Activated T-helper 2 cell treated with anti-CD3 and anti-CD28 coated beads, Interferon-gamma antibody, Interleukin-2, Interleukin-4, amounts not matched to agents 10 μg/mL and 5 μg/mL and 100 μg/mL, durations not matched to agents 14 hours and 24 hours and 36 hours (primary cell): ENCODE measurements at places on chromosomes 7 and 10.

- DNase-seq: no peak
Measured at GRCh38 chr7:47508389-47509380, 73.2 kb downstream of the TNS3 start.

DNA sequence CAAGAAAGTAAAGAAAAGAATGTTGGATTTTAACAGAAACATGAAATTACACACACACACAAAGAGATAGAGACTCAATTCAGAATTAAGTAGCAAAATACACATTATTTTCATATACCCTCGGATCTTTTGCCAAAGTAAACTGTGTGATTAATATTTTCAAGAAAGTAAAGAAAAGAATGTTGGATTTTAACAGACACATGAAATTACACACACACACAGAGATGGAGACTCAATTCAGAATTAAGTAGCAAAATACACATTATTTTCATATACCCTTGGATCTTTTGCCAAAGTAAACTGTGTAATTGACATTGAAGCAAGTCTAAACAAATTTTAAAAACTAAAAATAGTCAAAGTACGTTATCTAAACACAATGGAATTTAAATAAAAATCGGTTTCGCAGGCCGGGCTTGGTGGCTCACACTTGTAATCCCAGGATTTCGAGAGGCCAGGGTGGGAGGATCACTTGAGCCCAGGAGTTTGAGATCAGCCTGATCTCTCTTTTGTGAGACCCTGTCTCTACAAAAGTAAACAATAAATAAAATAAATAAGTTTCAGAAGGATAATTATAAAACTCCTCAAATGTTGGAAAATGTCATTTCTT is 337.3 kb upstream of the MAGI2 start:
- DNase-seq: no peak

GRCh38 chr7:11706666-11707605 is 125.1 kb downstream of the THSD7A start:
- DNase-seq: no peak

- DNase-seq: no peak
Measured at GRCh38 chr7:42614636-42615035, 297.2 kb downstream of the C7orf25 start.

DNA sequence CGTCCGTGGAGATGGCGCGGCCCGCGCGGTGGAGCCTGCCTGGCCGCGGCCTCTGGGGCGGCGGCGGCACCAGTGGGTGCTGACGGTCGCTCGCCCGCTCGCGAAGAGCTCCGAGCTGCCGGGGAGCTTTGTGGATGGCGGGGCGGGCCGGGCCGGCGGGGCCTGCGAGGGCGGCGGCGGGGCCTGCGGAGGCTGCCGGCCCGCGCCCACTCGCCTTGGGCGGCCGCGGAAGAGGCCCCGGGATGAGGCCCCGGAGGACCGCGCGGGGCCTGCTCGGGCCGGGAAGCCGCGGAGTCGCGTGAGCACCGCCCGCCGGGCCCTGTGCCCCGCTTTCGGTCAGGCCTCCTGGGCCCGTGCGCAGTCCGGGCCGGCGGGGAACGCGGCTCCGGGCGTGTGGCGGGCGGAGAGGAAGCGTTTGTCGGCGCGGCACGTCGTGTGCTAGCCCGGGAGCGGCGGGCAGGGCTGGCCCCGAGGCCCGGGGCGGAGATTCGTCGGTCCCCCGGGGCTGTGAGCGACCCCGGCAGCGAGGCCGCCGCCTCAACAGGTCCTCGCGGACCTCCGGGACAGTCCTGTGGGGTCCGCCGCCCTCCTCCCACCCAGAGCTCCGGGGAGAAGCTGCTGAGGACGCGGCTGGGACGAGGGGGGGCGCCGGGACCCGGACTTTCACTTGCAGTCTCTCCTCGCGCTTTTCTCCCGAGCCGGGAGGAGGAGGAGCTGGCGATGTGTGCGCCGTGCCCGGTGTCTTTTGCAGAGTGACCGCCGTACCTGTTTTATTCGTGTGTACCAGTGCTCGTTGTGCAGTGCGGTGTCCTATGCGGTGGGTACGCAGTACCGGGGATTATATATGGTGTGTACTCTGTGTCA is 578 bp downstream of the ZMYND11 start:
- peak; percentile 58 for DNase-seq

DNA sequence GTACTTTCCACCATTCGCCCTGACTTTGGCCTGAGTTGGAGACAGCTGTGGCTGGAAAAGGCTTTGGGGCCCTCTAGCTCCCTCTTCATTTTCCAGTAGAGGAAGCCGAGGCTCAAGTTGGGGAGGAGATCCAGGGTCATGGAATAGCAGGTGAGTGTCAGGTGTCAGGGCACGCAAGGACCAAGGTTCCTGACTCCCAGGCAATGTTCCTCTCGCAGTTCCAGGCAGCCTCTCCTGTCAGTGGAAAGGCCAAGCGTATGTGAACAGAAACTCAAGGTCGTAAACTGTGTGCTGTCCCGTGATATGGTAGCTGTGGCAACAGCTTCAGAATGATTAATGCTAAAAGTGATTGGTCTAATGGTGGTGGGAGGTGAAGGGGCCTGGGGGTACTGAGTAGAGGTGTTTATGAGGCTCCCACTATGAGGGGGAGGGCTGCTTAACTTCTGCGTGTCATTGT is 13.2 kb downstream of the ADAMTS14 start:
- no peak for DNase-seq

DNA sequence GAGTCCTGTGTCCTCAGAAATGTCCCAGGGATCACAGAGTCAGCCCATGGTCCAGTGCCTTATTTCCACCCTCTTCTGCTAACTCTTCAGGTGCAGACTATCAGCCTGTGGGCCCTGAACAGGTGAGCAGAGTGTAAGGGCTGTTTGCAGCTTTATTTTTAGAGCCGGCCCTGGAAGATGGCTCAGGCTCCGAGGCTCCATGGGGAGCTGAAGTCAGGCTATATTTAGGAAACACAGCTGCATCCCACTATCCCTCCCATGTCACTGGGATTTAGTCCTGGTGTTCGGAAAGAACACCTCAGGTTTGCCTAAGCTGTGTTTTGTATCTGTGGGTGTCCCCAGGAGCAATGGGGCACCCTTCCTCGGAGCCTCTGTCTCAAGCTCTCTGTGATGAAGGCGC is 126.9 kb downstream of the RPS24 start:
- no peak for DNase-seq

- no peak for DNase-seq
Measured at GRCh38 chr7:106957766-106958165, 86.7 kb upstream of the PRKAR2B start.

GRCh38 chr7:115271332-115272235 is 349.7 kb downstream of the MDFIC start:
- DNase-seq: no peak

DNA sequence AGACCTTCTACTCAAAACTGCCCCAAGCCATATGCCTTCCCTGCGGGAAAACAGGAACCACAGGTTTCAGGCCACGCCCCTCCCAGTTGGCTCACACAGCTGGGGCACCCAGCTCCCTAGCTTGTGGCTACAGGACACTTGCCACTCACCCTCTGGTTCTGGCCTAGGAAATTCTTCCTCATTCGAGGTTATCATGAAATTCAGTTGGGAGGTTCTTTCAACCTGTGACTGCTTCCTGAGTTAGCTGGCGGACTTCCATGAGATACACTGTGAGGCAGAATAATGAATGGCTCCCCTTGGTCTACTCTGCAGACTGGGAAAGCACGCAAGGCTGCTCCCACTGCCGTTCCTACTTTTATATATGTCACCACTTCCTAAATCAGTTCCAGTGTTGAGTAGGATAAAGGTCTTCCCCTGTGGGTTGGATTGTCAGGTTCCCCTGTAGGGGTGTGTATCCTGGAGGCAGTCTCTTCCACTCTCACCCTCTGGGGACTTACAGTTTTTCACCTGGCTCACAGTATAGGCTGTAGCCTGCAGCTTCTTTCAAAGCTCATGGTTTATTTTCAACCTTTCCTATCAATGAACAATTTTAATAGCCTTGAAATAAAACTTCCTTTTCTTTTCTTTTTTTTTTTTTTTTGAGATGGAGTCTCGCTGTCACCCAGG is 37.0 kb downstream of the GPR22 start:
- DNase-seq: no peak

GRCh38 chr10:93913706-93914105 is 19.9 kb downstream of the SLC35G1 start:
- no peak for DNase-seq

- no peak for DNase-seq
Measured at GRCh38 chr7:124914298-124914697, 15.3 kb downstream of the POT1 start.

GRCh38 chr7:144969787-144970186 is 133.9 kb upstream of the TPK1 start:
- no peak for DNase-seq

DNA sequence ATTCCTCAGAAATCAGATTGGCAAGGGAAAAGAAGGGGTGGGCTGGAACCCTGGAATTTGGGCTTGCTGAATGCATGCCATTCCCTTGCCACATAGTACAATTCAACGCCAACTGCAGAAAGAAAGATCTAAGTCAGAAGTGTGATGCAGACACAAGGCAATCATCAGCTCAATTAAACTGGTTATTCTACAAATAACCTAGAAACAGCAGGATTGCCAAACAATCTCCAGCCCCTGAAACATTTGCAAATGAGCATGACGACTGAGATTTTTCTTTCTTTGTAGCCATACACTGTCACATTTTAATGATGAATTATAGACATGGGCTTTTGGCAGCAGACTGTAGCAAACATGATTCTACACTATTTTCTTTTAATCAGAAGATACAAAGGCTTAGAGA is 16.5 kb upstream of the CREB5 start:
- DNase-seq: no peak

DNA sequence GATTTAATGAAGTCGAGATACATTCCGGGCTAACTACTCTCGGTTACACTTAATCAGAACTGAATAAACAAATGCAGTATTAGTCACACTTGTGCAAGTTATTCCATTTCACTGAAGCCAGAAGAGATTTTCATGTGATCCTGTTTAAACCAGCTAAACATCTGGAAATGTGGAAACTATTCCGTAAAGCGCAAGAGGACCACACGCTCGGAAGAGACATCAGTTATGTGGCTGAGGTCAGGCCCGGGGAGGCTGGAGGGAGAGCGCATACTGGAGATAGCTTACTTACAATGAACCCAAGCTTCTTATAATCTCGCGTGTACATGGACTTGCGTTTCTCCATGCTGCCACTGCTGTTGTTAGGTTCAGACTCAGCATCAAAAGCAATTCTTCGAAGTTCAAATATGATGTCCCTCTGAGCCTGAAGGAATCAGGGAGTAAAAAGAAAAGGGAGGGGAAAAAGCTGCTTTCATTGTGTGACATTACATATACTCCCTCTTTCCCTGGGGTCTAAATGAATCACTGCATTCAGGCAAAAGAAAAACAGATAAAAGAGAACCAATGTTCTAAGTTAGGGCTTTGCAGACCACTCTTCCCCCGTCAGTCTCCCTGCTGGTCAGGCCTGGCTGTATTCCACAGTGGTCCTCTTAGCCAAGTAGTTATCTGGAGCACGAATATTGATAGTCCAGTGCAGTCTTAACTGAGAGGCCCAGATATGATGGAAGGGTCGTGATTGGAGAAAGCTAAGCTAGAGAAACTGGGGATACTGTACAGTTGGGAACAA is 237.4 kb downstream of the ELMO1 start:
- no peak for DNase-seq

DNA sequence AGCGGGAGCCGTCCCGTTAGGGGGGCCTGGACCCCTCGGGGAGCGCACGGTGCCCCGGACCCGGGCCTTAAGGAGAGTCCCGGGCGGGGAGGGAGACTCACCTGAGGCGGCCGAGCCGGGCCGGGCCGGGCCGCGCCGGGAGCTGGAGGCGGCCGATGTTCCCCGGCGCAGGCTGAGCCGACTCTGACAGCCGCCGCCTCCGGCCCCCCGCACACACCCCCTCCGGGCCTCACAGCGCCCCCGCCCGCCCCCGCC is at the start of gene ACHE:
TSS of gene ACHE (minus strand) at position 188 of the 255 bp plus-strand sequence. CDS start 1,656 bp downstream, outside the sequence.
- no peak for DNase-seq

DNA sequence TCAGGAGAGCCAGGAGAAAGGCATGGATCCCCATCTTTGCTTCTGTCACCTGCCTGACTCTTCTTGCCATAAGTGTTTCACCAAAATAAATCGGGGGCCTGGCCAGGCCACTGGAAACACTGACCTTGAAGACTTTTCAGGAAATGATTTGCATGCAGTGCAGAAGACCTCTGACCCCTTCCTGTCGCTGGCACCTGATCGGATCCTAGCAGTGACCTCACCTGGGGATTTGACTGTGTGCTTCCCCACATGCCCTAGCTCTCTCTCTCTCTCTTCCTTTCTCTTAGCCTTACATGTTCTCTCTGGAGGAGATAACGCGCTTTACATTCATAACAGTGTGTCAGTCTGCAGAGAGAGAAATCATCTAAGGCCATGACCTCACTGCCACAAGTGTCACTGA is 243.0 kb downstream of the PRPF18 start:
- DNase-seq: no peak

DNA sequence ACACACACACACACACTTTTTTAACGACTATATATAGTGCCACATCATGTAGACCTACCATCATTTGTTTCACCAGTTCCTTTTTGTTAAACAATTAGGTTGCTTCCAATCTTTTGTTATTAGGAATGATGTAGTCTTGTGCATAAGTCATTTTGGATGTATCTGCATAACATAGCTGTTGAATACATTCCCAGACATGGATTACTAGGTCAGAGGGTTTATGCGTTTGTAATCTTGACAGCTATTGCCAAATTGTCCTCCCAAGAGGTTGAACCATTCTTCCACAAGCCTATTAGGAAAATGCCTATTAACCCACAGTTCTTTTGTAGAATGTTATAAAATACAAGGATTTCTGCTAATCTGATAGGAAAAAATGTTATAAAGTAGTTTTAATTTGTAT is 87.3 kb downstream of the PALS2 start:
- no peak for DNase-seq

GRCh38 chr7:55432939-55433784 is 68.0 kb downstream of the LANCL2 start:
- no peak for DNase-seq

DNA sequence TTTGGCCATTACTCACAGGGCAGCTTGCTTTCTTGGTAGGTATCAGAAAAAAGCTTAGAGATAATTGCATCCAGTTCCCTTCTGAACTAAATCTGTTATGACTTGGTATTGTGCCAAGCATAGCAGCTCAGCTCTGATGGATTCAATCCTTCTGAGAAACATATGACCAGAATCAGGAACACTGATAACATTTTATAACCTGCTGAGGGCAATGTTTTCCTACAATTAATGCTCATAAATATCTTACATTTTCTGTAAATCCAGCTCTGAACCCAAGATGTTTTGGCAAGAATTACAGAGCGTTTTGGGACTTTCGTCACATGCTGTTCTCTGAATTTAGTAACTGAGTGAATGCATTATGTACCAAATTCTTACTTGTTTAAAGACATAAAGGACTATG is 167.8 kb downstream of the KIF20B start:
- no peak for DNase-seq
